ENCODE measurements at places on chromosomes 7 and 10.

- DNase-seq, result no peak
These were observed 5.5 kb downstream of the VWDE start for GRCh38 chr7:12398186-12398585.

DNA sequence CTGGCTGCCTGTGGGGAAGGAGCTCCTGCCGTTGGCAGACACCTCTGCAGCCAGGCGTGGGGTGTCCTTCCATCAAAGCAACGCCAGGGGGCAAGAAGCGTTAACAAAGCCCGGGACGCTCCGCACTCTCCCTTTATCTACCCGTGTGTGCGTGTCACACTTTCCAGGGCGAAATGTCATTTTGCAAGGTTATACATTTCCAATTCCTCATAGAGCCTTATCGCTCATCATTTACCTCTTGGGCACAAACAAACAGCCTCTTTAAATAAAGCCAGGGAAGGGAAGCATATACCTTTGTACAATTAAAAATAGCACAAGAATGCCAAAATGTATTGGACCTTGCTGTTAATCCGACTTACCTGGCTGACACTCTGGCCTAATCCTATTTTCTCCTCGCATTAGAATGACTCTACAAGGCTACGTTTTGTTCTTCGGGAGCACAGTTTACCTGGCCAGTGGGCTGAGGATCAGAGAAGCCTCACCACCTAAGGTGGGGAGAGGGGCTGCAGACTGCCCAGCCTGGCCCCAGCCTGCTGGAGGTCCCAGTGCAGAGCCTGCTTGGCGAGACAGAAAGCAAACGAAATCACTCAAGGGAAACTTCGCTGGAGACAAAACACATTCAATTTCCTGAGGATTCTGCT lies 77.6 kb upstream of the EN2 start:
- peak; percentile 31 for DNase-seq

GRCh38 chr7:29277436-29278215 lies 83.1 kb downstream of the CHN2 start:
- no peak for DNase-seq

GRCh38 chr7:79984210-79984609 lies 150.4 kb upstream of the GNAI1 start:
- DNase-seq, result no peak

GRCh38 chr10:87875929-87876571 lies 12.6 kb downstream of the PTEN start:
- no peak for DNase-seq

DNA sequence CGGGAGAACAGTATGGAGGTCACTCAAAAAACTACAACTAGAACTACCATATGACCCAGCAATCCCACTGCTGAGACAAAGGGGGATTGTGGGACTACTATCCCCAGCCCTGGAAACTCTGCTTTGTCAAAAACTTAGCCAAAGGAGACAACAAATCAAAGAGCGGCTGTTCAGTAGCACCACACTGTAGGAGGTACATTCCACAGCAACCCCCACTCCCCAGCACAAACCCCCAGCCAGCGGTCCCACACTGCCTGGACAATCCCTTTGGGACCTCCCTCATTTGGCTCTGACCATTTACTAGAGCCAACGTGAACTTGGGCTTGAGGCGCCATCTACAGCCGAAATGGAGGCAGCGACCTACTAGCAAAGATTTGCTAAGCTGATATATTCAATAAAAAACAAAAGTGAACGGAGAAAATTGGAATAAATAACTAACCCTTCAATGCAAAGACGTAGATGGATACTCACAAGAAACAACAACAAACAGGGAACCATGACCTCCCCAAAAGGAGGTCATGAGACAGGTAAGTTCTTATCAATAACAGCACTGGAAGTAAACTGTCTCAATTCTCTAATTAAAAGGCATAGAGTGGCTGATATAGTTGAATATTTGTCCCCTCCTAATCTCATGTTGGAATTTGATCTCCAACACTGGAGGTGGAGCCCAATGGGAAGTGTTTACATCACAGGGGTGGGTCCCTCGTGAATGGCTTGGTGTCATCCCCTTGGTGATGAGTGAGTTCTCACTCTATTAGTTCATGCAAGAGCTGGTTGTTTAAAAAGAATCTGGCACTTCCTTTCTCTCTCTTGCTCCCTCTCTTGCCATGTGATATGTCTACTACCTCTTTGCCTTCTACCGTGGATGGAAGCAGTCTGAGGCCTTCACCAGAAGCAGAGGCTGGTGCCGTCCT lies 119.0 kb upstream of the KCNMA1 start:
- no peak for DNase-seq

GRCh38 chr7:74043523-74043951 lies 15.6 kb downstream of the ELN start:
- no peak for DNase-seq

DNA sequence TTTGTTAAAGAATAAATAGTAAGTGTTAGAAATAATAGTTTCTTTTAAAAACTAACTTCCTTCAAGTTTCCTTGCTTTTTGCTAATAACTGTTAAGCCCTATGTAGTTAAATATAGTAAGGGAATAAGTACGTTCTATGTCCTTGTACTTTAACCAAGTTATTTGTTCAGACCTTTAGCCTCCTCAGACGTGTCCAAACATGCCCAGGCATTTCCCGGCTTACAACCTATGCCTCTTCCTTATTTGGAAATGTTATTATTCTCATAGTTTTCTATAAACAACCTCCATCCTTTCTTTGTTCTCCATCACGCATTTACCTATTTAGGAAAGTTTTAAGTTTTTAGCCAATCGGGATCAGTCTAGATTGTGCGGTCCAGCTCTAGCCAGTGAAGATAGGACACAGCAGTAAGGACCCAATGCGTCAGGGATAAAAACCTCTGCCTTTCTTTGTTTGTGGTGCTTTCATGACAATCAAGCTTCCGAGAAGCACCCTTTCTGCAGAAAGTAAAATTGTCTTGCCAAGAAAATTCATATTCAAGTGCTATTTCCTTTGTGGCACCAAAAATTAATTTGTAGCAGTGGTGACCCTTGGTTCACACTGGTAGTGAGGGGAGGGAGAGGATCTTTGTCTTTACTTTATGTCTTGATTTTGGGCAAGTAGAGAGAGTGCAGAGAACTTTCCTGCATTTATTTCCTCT lies 851.3 kb upstream of the POM121L12 start:
- no peak for DNase-seq

DNA sequence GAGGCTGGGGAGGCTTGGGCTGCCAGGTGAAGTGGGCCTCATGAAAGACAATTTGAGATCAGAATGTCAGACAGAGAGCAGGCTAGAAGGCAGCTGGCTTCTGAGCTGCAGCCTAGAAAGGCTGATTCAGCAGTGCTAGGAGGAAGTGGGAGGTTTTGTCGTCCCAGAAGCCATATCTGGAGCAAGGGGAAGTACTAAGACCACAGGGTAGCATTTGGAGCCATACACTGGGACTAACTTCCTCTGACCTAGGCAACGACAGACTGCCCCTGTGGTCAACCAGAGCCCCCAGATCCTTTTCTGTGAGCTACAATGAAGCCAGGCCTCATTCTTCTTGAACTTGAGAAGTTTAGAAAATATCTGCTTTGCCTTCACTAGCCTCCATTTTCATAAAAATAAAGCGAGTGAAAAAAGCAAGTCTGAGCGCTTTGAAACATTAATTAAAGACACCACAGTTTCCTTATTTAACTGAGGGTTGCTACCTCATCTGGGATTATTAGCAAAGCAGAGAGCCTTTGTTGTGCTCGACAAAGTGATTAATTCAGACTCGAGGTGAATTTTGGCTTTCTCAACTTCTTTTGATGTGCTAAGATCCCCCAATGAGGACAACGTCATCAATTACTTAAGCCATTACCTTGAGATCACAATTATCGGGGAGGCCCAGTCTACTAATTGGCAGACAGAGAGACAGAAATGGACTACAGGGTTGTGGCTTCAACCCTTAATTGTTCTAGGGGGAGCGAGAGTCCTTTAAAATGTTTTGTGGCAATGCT lies 26.6 kb downstream of the TBXAS1 start:
- DNase-seq, result peak; percentile 30

- DNase-seq, result no peak
These were observed 36.8 kb upstream of the BAMBI start for GRCh38 chr10:28640551-28640950.

DNA sequence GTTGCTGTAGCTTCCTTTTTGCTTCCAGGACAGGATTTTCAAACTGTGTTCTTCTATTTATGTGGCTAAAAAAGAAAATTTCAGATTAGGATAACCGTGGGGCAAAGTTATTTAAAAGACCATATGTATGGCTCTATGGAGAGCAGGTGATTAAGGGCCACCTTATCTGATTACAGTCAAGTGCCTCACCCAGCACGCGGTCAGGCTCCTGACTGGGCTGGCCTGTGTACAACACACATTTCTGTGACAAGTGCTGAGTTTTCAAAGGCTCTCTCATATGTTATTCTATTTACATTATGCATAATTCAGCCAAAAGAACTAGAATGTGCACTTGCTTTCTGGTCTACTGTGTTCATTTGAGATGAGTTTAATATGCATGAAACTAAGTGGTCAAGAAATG lies 547.4 kb downstream of the PHTF2 start:
- DNase-seq, result no peak

DNA sequence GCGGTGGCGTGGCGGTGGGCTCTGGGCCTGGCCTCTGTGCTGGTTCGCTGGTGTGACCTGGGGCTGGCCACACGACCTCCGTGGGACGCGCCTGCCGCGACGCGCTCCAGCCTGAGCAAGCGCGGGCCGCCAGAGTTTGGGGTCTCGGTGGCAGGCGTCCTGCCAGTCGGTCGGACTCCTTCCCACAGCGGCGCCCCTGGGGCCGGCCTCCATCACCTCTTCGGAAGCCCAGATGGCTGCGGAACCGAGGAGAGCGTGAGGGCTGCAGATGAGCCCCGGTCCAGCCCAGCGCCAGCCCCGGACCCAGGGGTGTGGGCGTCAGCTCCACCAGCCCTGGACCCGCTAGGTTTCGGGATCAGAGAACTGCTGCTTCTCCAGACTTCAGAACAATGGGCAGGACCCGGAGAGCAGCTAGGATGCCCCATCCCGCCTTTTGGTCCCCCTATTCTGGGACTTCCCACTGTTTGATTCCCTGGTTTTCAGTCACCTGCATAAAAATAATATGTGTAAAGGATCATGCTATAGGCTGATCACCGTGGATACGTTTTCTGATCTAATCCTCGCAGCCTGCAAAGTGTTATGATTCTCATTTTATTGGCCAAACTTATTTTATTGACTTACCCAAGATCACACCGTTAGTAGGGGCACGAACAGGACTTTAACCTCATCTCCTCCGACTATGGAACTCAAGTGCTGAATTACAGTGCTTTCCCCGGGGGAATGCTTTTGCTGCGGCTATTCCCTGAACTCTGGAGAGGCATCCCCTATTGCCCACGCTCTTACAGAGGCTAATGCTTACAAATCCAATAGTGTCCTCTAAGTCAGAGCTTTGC lies 2.8 kb downstream of the CYP26C1 start:
- no peak for DNase-seq

- DNase-seq, result no peak
These were observed 182.9 kb downstream of the ANK3 start for GRCh38 chr10:60206735-60207134.

- DNase-seq, result peak; percentile 39
These were observed 11.0 kb downstream of the GRID1 start for GRCh38 chr10:86355571-86356038.

GRCh38 chr7:158461824-158462223 lies 125.8 kb downstream of the PTPRN2 start:
- DNase-seq, result no peak

GRCh38 chr7:51455948-51456347 lies 139.3 kb upstream of the COBL start:
- no peak for DNase-seq

DNA sequence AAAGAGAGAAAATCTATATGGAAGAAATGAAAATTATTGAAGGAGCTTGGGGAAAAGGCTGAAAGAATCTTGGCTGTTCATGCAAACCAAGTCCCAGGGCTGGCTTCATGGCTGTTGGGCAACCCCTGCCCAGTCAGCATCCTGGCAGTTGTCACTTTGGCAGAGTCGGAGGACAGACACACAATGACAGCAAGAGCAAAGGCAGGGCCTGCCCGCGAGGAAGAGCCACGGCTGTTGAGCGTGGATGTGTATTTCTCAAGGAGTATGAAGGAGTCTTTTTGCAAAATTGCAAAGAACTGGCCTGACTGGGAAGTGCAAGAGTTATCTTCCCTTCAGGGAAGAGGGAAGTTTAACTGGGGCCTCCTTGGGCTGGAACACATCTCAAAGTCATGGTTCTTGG lies 11.7 kb downstream of the PTPRE start:
- no peak for DNase-seq

DNA sequence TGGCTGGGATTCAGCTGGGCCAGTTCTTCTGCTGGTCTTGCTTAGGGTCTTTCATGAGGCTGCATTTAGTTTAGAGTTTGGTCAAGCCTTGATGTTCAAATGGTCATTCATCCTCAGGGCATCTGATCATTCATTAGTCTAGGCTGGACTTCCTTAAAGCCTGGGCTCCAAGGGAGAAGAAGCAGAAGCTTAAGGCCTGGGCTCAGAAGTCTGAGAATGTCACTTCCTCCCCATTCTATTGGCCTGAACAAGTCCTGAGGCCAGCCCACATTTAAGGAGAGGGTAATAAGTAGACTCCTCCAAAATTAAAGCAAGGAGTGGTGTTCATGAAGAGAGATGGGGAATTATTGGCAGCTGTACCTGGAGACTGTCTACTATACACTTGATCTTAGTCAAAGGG lies 193.2 kb upstream of the HABP2 start:
- DNase-seq, result no peak

- DNase-seq, result no peak
These were observed 59.8 kb upstream of the CYP2C9 start for GRCh38 chr10:94878649-94879048.

DNA sequence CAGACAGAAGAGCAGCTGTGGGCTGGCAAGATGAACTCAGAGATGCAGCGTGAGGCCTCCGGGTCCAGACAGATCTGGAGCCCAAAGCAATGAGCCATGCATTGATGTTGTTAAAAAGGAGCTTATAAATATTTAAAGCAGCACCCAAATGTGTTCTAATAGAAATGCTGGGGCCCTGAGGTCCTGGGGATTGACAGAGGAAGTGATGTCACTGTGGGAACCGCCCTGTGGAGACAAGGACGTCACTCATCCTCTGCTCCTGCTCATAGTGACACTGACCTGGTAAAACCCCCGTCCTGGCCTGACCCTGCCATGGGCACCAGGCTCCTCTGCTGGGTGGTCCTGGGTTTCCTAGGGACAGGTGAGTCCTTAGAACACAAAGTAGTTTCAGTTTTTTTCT lies 197.0 kb upstream of the PRSS58 start:
- no peak for DNase-seq

- no peak for DNase-seq
These were observed 338.8 kb downstream of the ELMO1 start for GRCh38 chr7:37109843-37110242.

GRCh38 chr10:34176351-34176750 lies 638.7 kb downstream of the PARD3 start:
- no peak for DNase-seq

GRCh38 chr10:79283616-79284015 lies 63.7 kb upstream of the PPIF start:
- no peak for DNase-seq

GRCh38 chr7:130009848-130010688 lies 41.1 kb downstream of the ZC3HC1 start:
- peak; percentile 41 for DNase-seq

DNA sequence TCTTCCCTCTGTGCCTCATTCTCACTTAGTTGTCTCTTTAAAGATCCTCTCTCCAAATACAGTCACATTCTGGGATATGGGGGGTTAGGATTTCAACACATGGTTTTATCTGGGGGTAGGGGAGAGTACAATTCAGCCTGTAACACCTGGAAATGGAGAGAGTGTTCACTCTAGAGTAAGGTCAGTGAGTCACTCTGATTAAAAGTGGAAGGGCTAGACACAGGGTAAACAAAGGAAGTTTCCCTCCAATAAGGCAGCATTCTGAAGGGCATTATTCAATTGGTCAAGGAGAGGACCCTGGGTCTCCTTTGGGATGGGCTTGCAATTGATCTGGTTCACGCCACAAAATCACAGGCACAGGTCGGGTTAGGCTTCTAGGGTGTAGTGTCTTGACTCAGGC lies 232.8 kb upstream of the NPSR1 start:
- DNase-seq, result no peak
